ENCODE measurements at places on chromosomes 16 and 17.

GRCh38 chr16:52825892-52826291, 226.8 kb downstream of the CHD9NB start:
- DNase-seq = no peak

DNA sequence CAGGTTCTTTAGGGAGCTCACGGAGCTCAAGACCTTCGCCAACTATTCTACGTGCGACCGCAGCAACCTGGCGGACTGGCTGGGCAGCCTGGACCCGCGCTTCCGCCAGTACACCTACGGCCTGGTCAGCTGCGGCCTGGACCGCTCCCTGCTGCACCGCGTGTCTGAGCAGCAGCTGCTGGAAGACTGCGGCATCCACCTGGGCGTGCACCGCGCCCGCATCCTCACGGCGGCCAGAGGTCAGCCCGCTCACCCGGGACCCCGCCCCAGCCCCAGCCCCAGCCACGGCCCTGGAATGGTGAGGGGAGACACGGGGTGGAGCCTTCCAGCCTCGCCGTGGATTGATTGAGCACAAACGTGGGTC, 13.5 kb downstream of the SARM1 start:
- no peak for DNase-seq

- DNase-seq = no peak
These were observed 582.6 kb upstream of the CDH5 start for GRCh38 chr16:65783709-65784474.

GRCh38 chr17:62791767-62792446, 16.2 kb downstream of the MARCHF10 start:
- DNase-seq = peak; percentile 30

- no peak for DNase-seq
These were observed 50.9 kb upstream of the TEKT3 start for GRCh38 chr17:15392326-15392741.

DNA sequence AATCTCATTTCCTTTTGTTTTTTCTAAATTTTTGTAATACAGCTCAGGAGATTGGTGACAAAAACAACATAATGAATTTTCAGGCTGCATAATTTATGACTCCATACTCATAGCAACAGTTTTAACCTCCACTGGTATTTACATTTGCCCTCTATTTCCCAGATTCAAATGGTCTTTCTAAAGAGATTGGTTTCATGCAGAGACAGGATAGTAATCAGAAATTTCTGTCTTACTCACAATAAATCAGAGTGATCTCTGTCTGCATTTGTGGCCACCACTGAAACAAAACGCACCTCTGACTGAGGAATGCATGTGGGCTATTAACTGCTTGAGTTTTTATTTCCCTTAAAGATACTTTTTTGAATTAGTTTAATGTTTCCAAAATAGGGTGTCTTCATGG, 1526.0 kb downstream of the CDH8 start:
- DNase-seq = no peak

DNA sequence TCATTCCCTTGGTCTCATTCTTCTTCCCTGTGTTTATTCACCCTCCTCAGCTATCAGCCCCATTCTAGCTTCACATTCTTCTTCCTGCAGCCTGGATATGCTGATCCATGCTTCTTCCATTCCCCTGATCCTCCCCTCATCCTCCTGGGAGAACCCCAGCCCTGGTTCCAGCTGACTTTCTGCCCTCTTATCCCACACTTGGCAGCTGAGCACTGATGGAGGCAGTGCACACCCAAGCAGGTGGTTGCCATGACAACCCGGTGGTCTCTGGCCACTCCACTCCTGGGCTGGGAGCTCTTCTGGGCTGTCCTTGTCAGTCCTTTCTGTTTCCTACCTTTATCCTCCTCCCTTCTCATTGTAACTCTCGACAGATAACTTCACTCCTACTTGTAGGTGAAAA, 16.7 kb upstream of the TUBG2 start:
- no peak for DNase-seq

DNA sequence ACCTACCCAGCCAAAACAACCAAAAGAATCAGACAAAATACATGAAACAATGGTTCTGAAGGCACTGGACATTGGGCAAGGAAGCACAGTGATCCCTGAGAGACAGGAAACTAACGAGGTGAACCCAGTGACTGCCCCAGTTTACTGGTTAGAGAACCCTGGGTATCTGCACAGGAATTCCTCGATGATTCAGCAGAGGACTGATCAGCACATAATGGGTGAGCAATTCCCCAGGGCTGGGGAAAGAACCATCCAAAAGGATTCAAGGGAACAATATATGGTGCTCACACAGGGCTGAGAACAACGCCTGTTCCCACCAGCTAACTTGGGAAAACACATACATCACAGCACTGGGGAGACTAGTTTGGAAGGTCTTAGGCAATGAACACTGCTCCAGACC, 167.2 kb downstream of the PARN start:
- DNase-seq = no peak

- DNase-seq = no peak
These were observed 13.5 kb upstream of the PNPO start for GRCh38 chr17:47927821-47928400.

- no peak for DNase-seq
These were observed 1.8 kb upstream of the MIF4GD start for GRCh38 chr17:75272848-75273184.

DNA sequence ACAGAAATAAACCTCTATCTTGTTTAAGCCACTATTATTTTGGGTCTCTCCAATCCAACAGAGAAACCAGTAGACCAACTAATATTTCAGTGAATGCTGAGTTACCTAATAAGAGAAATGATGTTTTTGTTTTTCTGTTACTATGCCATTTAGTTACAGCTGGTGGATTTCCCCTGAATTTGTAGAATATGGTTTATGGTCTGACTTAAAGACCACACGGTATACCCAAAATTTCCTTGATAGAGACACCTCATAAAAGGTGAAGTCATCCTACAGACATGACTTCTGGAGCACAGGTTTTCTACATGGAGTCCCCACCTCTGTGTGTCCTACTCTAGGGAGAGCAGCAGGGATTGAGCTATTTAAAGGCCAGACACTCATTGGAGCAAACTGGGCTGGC, 13.3 kb downstream of the PIK3R5 start:
- DNase-seq = no peak

DNA sequence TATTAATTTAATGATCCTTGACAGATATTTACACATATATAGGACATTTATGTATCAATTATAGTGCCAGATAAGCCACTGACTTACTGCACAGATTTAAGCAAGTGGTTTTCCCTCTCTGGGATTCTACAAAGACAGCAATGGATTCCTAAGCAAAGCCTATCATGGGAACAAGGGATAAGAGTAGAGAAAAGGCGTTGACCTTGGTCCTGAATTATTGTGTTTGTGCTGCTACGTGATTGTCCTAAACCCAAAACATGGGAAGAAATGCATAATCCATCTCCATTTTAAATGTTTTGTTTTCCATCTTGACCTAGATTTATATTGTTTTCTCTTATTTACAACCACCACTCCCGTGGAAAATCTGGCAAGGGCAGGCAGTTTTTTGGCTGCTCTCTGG, 14.0 kb downstream of the SLFN11 start:
- DNase-seq = no peak

- DNase-seq = no peak
These were observed 183.0 kb downstream of the FOXL1 start for GRCh38 chr16:86761111-86762031.

DNA sequence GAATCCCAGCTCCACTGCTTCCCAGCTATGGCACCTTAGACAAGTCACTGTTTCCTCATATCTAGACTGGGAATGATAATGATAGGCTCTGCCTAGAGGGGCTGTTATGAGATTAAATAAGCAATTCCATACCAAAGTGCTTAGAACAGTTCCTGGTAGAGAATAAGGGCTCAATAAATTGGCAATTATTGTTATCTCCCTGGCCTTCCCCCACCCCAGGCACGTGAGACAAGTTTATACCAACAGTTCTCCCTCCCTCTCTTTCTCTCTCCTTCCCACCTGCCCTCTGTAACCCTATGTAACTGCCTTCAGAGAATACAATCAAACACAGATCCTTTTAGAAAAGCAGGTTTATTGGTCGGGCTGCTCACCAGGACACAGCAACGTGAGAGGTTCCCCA, 13.9 kb upstream of the STAT3 start:
- DNase-seq = no peak

- no peak for DNase-seq
These were observed 145.2 kb downstream of the RBFOX3 start for GRCh38 chr17:79465681-79466025.

DNA sequence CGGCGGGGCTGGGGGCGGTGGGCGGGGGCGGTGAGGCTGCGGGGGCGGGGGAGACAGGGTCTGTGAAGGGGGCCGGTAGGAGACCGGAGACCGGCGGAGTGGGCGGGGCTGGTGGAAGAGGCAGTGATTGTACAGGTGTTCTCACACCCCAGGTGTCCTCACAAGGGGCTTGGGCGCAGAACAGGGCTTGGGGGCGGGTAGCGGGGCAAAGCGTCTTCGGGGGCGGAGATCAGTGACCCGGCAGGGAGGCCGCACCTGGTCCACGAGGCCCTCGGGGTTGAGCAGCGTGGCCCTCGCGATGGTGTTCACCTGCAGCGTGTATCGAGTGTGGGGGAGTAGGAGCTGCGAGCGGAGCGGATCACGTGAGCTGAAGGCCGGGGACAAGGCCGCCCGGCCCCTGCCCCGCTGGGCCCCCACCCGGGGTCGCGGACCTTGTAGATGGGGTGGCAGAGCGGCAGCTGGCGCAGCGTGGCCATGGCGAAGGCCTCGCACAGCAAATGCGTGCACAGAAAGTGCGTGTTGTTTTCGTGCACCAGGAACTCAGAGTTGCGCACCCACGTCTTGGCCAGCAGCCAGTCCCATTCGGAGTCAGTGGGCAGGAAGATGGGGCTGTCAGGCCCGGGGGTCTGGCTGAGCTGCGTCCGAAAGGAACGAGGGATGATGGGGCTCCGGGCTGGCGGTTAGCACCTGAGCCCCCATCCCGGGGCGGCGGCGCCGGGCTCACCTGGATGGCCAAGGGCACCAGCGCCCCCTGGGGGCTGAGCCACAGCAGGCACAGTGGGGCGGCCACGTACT, 8.5 kb downstream of the ALOXE3 start:
- no peak for DNase-seq

DNA sequence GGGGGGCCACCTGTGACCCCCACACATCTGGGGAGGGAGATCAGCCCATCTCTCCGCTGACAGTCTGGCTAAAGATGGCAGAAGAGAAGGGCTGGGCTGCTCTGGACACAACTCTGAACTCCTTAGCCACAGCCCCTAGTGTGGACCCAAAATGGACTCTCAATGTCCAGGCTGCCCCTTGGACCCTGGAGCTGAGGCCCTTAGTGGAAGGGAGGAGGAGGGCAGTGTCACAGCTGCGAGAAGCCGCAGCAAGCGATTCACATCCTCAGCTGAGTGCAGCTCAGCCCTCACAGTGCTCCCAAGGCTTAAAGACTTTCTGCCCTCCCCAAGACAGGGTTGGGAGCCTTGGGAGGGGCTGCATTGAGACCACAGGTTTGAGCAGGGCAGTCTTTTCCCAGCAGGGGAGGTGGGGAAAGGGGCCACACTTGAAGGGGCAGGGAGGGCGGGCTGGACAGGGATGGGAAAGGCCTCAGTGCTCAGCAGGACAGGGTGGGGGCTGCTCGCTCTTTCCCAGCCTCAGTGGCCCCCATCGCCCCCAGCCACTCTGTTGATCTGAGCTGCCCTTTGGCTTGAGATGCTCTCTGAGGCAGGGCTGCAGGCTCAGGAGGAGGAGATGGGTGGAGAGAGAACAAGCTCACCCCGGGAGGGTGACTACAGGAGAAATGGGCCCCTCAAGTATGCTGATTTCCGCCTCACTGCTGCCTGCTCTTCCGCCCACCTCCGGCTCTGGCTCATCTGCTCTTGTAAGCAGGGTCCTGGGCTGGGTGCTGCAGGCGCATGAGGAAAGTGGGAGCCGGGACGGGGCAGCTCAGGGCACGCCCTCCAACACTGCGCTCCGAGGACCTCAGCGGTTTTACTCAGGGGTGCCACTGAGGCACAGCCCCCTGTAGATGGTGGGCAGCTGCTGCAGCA, 50.9 kb upstream of the MTSS2 start:
- DNase-seq = no peak

- DNase-seq = peak; percentile 71
These were observed 205.6 kb downstream of the RPTOR start for GRCh38 chr17:80750263-80750662.

DNA sequence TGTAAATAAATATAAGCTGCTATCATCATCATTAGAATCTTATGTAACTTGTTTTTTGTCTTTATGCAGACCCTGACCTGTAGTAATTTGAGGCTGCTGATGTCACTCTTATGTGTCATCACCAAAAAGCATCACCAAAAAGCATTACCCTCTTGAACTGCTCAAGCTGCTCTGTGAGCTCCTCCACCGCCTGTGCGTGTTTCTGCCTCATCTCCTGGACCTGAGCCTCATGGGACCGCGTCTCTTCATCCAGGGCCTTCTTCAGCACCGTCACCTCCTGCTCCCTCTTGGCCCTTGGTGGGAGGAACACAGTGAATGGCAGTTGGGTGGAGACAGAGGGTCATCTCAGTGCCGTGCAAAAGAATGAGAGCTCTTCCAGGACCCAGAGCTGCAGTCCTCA, 82.4 kb downstream of the NDE1 start:
- DNase-seq = no peak

DNA sequence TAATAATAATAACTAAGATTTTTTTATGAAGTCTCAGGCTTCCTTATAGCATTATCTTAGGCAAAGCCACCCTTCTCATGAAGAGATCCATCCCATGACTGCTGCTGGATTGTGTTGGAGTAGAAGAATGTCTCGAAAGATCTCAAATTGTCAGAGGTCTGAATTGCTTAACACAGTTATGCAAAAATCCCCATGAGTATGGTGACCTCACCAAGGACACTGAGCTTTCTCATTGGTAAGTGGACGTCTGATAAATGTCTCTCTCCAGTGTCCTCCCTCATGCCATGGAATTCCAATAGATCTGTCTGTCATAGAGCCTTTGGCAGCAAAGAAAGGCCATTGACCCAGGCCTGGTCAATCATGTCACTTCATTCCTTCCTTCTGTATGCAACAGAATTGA, 264.5 kb downstream of the CDH11 start:
- no peak for DNase-seq

DNA sequence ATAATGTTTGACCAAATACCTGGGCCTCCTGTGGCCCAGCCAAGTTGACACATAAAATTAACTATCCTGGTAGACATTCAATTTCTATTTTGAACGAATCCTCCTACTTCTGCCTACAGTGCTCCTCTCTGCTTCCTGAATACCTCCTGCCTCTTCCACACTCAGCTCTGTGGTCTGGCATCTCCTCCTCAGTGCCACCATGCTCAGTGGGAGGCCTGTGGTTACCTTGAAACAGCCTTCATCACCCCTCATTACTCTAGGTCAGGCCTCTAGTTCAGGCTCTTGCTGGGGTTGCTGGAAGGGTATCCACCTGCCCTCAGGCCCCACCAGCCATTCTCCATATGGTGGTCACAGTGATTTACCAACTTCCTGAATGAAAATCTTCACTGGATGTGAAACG, 5.1 kb downstream of the LYRM9 start:
- DNase-seq = no peak

GRCh38 chr17:41992576-41992975, 24.7 kb downstream of the DNAJC7 start:
- no peak for DNase-seq

DNA sequence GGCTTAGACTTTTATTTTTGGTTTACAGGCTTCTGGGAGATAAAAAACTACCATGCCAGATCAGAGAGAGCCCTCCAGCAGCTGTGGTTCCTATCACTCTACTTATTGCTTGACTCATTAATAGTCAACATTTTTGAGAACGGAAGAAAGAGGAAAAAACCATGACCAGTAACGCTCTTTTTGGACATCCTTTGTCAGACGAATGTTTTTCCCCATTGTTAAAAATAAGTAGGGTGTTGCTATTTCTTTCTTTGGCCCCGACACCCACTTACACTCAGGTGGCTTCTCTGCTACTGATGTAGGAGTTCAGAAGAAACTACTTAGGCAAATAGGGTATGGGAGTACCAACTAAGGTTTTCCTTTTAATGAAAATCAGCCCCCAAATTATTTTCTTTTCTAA, 27.5 kb downstream of the TVP23A start:
- DNase-seq = no peak

All from dermis microvascular lymphatic vessel endothelial cell (primary cell).